ENCODE measurements at places on chromosomes 1 and 21.

DNA sequence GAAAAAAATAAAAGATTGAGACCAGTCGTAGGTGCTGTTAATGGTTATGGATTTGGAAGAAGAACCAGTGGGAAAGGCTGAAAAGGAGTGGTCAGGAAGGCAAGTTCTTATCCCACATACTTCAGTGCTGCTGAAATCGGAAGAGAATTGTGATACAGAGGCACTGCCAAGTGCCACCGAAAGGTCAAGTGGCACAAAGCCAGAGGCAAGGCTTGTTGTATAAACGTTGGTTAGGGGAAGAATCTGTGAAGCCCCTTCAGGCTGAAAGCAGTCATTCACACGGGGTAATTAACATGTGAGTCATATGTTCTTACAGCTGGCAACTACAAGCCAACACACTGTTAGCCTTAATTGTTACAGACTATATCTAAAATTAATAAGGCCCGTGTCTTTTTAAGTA lies 48.8 kb downstream of the ZBTB40 start:
- peak; percentile 55 for DNase-seq

GRCh38 chr1:225539575-225539974 lies 111.7 kb upstream of the LBR start:
- no peak for DNase-seq

- DNase-seq, result no peak
These were observed 8.3 kb downstream of the SDE2 start for GRCh38 chr1:225990705-225991464.

GRCh38 chr1:90480271-90480835 lies 236.7 kb downstream of the BARHL2 start:
- DNase-seq, result no peak

DNA sequence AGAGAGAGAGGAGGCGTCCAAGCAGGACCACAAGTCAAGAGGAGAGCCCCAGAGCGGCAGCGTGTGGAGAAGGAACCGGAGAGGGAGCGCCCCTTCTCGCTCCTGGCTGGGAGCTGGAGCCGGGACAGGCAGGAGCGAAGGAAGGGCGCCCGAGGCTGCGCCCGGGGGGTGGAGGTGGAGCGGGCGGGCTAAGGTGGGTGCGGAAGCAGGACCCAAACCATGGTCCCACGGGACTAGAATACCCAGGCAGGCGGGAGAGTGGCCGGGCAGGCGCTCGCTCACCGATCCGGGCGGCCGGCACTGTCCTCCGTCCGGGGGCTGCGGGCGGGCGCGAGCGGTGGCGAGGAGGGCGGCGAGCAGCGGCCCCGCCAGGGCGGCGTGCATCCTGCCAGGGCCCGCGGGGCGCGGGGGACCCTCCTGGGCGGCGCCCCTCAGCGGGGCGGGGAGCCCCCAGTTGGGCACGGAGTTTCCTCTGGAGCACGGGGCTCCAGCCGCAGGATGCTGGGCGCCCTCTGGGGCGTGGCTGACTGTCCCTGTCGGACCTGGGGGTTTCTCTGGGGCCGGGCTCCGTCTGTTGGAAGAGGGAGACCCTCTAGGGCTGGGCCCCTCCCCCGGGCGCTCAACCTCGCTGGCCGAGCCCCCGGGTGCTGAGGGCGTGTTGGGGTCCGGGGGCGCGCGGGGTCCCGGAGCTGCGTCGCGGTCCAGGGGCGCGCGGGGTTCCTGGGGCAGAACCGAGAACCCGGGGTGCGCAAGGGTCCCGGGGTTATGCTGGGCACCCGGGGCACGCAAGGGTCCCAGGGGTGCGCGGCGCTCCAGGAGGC lies 569 bp downstream of the TRABD2B start:
- DNase-seq, result peak; percentile 55

DNA sequence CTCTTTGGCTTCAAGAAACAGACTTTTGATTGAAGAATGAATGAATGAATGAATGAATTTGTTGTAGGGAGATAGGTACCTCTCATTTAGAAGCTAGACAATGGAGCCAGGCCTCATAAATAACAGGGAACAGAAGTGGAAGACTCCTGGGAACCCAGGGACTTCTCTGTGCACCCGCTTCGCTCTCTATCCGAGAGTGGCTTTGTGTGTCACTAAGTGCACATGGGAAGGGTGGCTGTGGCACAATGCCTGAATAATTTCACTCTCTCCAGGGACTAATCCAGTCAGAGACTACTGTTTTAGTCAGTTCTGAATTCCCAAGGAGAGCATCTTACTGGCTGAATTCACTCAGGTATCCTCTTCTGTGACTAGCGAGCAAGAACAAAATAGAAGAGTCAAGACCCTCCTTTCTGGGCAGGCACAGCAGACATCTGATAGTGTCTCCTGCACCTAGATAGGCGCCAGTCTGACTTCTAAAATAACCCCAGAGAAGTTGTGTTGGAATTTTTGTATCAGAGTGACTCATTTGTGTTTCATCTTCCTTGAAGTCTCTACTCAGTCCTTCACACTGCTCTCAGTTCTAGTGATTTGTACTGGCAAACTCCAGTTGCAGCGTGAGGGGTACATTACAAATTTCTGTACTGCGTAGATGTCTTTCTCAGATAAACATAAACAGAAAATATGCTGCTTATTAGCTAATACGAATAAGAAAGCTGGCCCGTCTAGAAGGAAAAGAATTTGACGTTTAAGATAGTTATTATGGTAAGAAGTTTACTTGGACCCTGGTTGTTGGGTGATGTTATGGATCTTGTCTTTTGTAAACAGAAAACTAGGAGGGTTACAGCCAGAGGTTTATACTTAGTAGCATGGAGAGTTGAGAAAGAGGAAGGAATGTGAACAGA lies 34.0 kb downstream of the BACH1 start:
- no peak for DNase-seq

GRCh38 chr1:29990304-29990703 lies 733.1 kb downstream of the MATN1 start:
- DNase-seq, result no peak

DNA sequence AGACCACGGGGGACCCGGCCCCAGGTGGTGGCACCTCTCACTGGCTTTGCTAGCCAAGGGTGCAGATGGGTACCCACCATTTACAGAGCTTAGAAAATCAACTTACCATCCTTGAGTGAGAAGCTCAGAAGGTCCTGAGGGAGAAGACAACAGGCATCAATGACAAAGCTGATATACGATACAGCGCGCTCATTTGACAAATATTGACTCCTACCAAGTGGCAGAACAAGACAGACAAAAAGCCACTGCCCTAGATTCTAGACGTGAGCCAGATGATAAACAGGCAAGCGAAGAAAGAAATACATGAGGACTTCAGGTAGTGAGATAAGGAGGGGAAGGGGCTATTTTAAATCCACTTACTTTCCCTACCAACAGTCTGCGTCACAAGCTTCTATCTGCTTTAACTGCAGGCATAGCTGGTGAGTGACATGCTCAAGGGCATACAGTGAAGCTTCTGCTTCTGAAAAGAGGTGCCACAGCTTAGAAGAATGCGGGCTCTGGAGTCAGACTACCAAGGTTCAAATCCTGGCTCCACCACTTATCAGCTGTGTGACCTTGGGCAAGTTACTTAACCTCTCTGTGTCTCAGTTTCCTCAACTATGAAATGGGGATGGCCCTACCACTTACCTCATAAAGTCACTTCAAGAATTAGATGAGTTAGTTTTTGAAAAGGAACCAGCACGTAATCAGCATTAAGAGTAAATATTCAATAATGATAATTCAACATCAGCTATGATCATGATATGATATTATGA lies 29.1 kb downstream of the TMCO4 start:
- no peak for DNase-seq

- DNase-seq, result no peak
These were observed 224.8 kb upstream of the B3GALT2 start for GRCh38 chr1:193411215-193411614.

DNA sequence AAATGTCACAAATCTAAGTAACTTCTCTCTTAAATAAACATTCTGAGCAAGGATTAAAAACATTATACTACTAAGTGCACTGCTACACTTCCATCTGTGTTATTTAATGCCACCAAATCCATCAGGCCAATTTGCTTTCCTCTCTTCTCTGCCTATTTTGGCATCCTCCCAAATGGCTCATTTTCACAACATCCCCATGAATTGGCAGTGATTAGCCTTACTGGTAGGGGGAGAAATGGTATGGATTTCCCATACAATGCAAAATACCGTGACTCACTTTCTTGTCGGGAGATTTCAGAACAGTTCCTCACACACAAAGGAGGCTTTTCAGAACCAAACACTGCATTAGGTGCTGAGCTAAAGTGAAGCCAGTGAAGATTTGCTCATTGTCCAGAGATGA lies 195.7 kb downstream of the MIS18A start:
- no peak for DNase-seq

DNA sequence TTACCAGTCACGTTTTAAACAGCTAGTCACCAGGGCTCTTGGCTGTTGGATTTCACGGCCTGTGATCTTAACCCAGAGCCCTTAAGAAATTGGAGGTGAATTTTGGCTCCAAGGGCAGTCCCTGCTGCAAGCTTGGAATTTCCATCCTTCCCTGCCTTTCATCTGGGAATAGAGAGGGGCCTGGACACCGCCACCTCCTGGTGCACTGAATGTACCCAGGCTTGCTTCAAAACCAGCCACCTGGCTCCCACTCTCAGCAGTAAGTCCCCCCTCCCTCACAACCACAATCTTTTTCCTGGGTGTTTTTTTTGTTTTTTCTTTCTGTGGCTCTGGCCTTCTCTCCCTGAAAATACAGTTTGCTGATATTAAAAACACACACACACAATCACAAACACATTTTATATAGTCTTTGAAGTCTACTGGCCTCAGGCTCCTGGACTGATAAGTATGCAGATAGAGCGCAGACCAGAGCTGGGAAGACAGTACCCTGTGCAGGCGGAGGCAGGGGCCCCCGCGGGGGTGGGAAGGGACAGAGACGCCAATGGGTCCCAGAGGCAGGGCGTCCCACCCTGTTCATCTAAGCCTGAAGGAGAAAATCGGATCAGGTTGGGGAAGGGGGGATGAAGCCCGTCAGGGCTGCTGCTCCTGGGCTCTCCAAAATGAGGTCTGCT lies 65.8 kb upstream of the IGSF21 start:
- DNase-seq, result no peak
